ENCODE measurements at places on chromosomes 2 and 18.

DNA sequence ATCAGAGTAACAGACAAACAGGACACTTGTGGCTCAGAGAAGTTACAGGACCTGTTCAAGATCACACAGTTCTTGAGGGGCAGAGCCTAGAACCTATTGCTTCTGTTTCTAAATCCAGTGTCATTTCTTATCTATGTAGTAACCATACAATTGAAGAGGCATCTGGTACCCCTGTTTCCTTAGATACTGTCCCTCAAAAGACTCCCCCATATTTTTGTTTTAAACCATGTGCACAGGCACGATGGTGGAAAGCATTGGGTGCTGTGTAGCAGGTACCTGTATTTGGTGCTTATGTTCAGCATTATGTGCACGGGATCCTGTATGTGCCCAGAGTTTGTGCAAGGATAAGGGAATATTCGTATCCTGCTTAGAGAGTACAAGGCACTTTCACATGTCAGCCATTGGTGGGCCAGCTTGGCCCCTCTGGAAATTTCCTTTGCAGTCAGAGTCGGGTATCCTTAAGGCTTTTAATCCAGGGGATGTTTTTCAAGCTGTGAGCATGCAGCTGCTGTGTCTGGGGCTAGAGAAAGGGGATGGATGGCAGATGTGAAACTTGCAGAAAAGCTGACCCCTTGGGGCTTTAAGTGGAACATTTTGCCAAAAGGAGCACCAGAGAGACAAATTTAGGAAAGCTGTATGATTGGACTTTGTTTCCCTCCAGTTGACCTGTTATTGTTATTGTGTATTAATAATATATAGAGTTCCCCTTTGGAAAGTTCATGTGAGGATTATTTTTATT, 2.1 kb downstream of the LBH start:
- no peak for DNase-seq

DNA sequence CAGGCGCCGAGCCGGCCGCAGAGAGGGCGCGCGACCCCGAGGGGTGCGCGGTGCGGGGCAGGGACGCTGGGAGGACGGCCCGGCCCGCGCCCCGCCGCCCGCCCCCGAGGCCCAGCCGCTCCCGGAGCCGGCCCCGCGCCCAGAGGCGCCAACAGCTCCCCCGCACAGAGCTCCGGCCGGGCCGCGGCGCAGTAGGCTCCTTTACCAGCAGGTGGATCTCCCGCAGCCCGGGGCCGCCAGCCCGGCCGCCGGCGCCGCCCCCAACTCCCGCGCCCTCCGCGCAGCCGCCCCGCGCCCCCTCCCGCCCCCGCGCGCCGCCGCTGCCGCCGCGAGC, 258 bp downstream of the MGAT4A start:
- DNase-seq = peak; percentile 71

- no peak for DNase-seq
Observed at GRCh38 chr2:176158186-176158591, 1.1 kb downstream of the HOXD3 start.

DNA sequence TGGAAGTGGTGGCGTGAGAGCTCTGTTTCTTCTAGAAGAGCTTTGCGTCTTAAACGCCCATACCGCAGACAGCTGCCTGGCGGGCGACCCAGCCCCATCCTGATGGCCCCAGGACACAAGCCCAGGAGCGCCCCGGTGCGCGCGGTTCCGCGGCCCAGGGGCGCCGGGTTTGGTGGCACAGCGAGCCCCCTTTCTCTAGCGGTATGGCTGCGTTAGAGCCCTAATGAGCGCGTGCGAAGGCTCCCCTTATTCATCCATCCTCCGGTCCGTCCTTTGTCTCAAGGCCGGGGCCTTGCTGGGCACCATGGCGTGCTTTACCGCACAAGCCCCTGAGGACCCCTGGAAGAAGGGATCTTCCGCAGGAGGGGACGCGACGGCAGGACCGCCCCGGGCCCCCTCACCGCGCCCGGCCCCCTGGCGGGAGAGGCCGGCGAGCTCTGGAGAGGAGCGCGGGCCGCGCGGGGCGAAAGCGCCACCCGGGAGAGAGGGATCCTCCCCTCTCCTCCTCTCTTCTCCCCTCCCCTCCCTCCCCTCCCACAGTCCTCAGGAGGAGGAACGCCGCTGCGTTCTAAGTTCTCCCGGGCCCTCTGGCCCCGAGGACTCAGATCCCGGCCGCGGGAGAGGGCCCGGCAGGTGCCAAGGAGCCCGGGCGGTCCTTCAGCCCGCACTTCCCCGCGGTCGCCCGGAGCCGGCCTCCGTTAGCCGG, 626 bp upstream of the SLC1A4 start:
- DNase-seq = peak; percentile 33

- no peak for DNase-seq
Observed at GRCh38 chr18:10340821-10341220, 113.6 kb upstream of the APCDD1 start.

- no peak for DNase-seq
Observed at GRCh38 chr2:21451403-21451802, 327.6 kb downstream of the TDRD15 start.

DNA sequence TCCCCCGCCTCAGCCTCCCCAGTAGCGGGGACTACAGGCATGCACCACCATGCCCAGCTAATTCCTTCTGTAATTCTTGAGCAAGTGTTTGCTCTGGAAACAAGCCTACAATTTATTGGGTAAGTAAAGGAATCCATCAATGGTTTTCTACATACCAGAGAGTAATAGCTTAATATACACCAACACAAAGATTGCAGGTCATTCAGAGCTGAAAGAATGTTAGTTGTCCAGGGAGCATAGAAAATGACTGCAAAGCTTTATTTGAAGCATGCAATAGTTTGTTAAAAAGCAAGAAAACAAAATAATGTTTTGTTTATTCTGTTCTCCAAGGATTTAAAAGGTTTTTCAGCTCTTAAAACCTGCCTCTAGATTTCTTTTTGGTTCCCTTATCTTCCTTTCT, 5.6 kb downstream of the IDH1 start:
- no peak for DNase-seq

DNA sequence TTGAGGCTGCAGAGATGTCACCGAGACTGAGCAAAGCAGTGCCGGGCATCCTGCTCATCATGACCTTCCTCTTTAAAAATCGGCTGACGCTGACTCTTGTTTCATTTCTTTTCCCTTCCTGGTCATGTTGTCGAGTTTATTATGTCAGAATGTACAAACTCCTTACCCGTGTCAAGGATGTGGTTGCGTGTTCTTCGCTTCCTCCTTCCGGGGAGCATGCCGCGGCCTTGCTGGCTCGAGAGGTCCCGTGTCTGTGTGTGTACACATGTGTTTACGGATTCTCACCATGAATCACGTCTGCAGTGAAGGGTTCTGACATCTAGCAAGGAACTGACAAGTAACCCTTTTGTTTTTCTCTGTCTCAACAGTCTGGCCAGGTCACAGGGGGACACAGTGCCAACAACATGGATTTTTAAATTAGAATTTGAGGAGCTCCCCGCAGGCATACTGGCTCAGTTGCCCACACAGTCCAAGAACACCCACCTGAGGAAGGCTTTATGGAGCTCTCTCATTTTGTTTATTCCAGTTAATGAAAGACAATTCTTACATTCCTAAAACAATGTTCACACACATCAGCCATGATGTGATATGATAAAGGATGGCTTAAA, 60.2 kb downstream of the MYT1L start:
- DNase-seq = no peak

- DNase-seq = no peak
Observed at GRCh38 chr18:45670281-45670962, 53.6 kb upstream of the SLC14A1 start.

- no peak for DNase-seq
Observed at GRCh38 chr2:174722942-174723592, 41.2 kb downstream of the CHRNA1 start.

DNA sequence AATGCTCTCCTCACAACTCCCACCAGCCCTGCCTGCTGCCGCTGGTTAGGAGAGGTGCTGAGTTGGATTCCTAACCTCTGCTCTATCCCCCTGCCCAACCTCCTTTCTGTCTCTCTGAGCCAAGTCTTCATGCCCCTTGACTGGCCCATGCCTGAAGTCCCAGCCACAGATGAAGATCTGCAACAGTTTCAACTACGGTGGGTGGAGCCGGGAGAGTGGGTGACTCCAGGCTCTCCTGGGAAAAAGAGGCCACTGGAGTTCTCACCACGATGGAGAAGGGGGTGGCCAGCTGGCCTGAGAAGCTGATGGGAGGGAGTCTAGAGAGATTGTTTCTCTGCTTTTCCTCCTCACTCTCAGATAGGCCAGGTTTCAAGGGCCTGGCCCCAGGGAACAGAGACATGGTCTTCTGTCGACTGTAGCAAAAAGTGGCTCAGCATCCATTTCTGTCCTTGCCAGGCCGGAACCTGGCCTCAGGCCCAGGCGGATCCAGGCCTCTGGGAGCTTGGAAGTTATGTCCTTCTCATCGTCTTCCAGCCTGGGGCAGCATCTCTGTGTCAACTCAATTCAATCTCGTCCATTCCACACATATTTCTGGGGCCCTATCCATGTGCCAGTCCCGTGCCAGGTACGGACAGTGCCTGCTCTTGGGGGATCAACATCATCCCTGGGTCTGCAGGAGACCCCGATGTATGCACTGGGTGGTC, 75.3 kb downstream of the INHBB start:
- DNase-seq = no peak

DNA sequence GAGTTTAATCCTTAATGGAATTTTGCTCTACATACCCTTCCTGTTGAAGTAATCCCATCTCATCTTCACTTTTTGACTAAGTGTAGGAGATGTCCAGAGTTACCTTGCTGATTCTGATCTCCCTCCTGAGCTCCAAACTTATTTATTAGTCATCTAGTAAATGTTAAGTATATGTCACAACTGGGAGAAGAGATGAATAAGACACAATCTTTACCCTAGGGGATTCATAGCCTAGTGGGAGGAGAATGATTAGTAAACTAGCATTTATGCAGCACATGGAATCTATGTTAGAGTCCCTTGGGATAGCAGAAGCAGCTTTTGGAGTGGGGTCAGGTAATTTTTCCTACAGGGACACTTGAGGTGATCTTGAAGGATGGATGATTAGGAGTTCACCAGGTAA, 20.7 kb downstream of the ACVR2A start:
- no peak for DNase-seq

DNA sequence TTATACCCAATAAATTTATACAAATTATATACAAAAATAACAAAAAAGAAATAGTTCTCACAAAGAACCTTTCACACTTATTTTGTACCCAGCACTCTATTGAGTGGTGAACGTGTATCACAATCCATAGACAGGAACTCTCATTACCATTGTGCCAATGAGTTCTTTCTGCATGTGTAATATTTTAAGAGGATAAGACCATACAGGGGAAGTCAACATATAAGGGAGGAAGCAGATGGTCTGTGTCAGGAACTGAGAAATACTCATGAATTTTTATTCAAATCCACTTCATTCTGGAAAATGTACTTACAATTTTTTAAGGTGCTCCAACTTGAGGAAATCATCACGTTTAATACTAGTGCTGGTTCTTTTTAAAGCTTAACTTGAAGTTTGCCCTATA, 27.1 kb upstream of the ELOA2 start:
- no peak for DNase-seq

GRCh38 chr2:128091726-128092080, 703 bp downstream of the UGGT1 start:
- no peak for DNase-seq

DNA sequence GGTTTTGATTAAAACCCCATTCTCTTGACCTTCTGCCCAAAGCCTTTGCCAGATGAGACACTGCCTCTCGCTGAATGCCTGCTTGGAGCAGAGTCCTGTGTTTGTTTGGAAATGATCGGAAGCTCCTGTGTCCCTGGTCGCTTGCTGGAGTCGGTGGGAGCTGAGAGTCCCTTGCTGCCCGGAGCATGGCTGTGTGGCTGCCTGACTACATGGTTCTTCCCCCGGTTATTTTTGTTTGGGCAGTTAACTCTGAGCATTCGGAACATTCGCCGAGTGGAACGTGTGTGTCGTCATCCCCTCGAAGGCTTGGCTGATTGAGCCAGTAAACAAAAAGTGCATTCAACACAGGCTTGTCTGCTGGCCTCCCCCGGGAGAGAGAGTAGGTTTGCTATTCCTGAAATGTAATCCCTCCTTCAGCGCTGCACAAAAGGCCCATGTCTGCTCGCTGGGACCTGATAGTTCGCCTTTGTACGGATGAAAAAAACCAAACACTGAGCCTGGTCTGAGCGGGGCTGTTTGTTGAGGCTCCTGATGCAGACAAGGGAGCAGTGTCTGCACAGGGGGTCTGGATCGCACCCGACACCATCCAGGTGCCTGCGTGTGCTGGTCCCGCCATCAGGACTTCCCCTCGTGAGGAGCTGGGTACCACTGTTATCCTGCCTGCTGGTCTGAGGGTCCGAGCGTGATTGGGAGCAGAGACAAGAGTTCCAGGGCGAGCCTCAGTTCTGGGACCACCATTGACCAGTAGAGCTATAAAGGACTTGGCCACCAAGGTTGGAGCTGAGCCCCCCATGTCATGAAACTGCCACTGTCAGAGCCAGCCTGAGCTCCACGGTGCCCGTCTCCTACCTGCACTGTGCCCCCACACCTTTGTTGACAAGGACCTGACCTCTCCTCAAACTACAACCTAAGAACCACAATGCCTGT, 83.8 kb downstream of the AGAP1 start:
- DNase-seq = no peak

DNA sequence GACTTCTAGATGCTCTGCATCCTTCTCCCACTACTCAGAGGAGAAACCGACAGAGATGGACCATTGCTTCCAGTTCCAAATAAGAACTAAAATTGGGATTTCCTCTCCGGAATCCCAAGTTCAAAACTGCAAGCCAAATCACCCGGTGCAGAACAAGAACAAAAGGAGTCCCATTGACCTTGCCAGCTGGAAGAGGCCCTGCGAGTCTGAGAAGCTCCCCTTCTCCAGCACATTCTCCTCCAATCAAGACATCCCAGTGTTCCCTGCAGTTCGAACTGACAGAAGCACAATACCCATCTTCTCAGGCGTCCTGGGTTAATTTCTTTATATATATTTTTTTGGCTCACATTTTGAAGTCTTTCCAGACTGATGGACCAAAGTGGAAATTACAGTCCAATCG, 195.3 kb upstream of the MEIS1 start:
- no peak for DNase-seq

DNA sequence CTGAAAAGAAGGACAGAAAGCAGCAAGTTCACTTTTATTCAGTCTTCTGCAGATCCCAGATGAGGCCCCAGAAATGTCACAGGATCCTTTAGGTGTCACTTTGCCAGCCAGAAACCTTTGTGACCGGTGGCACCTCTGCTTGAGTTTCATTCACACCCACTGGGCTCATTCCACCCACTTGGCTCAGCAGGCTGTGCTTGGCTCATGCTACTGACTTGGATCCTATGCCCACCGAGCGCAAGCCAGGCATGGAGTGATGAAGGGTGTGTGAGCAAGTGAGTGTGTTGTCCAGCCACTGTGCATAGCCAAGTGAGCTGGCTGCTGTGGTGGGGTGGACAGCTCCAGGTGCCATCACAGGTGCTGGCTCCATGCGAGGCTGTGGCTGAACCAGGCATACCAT, 357.0 kb upstream of the GULP1 start:
- no peak for DNase-seq

- no peak for DNase-seq
Observed at GRCh38 chr2:8203364-8203763, 478.5 kb upstream of the ID2 start.

- DNase-seq = peak; percentile 60
Observed at GRCh38 chr2:24920098-24920808, at the start of gene ADCY3. ADCY3 (minus strand) TSS chr2:24920237; CDS start chr2:24918987, 1,250 bp downstream.

Measured in naive B cell (primary cell).